Breast epithelium (tissue), 4 donors: ENCODE measurements at places on chromosomes 5 and 9. TPM values are rescaled to one million over a fixed set of nuclear protein-coding genes. Genes with fewer than 3 reads are reported as not detected.

Gene GABRA6
- total RNA-seq: not detected

Gene LMBRD2
- total RNA-seq: 13.1 TPM

Gene TMEM174
- not detected for total RNA-seq

Gene SDHA
- total RNA-seq: 80.6 TPM

Gene ZNF354B
- 29.8 TPM for total RNA-seq

Gene ABO
- 1.1 TPM for total RNA-seq

Gene GAS1
- 48.2 TPM for total RNA-seq

Gene FIBCD1
- total RNA-seq: not detected

Gene PRKAA1
- total RNA-seq: 100 TPM

Gene FBP2
- total RNA-seq: not detected

GRCh38 chr5:134994560-134995156 lies 27.0 kb downstream of the CATSPER3 start:
- H3K36me3 ChIP-seq: no peaks in the 10 kb centered on the region
- H3K4me1 ChIP-seq: no peaks in the 10 kb centered on the region
- DNase-seq: no peak
- H3K27ac ChIP-seq: no peak overlapping the region
- H3K27me3 ChIP-seq: no peaks in the 10 kb centered on the region

- DNase-seq: no peak
- H3K4me3 ChIP-seq: peak overlapping the region; percentile 52
- no peaks in the 10 kb centered on the region for H3K36me3 ChIP-seq
- H3K4me1 ChIP-seq: peaks cover 66% of the 10 kb centered on the region
- no peaks in the 10 kb centered on the region for H3K27me3 ChIP-seq
Measured at GRCh38 chr5:139668064-139668880, 20.1 kb downstream of the CXXC5 start.

DNA sequence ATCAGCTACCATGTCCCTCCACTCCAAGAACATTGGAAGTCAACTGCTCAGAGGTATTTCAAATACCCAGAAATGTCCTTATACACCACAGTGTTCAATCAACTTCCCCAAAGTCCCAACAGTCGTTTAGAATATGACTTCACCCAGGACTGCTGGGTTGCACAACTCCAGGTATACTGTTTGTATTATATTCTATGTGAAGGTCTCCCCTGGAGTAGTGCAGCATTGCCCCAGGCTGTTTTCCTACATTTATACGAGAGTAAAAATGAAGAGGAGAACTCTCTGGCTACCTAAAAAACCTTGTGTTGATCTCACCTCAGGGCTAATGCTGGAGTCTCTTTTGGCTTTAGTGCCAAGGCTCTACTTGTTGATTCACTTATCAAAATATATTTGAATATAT lies 183.6 kb upstream of the MAP3K1 start:
- DNase-seq: no peak
- no peak overlapping the region for H3K4me3 ChIP-seq
- no peaks in the 10 kb centered on the region for H3K4me1 ChIP-seq
- H3K36me3 ChIP-seq: no peaks in the 10 kb centered on the region
- no peak overlapping the region for H3K27ac ChIP-seq
- no peaks in the 10 kb centered on the region for H3K27me3 ChIP-seq

DNA sequence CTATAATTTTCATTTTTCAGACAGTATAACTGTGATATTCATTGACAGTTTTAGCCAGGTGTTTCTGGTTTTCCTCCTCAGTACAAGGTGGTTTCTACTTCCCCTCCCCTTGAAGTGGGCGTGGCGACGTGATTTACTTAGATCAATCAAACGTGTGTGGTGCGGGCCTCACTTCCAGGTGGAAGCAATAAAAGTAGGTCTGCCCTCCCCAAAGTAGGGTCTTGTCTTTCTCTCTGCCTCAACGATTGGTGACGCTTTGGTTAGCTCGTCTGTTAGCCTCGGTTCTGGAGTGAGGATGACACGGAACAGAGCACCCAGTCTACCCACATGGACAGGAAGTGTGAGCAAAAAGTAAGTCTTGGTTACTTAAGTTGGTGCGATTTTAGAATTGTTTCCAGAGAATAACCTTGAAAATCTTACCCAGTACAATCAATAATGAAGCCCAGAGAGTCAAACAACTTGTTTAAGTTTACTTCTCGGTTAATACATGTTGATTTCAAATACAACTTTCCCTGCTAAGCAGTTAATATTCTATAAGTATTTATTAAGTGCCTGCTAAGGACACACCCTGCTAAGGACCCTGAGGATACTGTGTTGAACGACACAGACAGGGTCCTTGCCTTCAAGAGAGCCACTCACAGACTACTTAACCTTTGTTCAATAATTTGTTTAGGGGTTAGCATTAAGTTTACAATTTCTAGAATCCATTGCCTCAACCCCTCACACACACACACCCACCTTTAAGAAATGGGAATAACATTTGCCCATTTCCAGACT lies 48.4 kb downstream of the COX7C start:
- no peaks in the 10 kb centered on the region for H3K4me1 ChIP-seq
- no peaks in the 10 kb centered on the region for H3K36me3 ChIP-seq
- no peaks in the 10 kb centered on the region for H3K27me3 ChIP-seq
- no peak overlapping the region for H3K4me3 ChIP-seq

DNA sequence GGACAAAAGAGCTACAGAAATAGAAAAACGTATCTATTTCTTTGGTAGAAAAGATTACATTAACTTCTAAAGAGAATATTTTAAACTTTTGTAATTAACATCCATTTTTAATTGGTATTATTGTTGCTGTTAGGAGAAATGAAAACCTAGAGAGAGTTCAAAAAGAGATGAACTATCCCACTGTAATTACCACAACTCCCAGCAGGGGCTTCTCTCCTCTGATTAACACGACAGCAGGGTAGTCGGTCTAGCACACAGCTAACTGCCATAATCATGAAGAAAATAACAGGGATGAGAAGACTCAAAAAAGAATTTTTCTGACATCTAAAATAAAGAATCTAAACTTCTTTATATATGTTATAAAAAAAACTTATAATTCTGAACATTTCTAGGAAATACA lies 86.2 kb upstream of the CDH9 start:
- DNase-seq: no peak
- H3K36me3 ChIP-seq: no peaks in the 10 kb centered on the region
- no peaks in the 10 kb centered on the region for H3K4me1 ChIP-seq
- no peaks in the 10 kb centered on the region for H3K27me3 ChIP-seq
- H3K27ac ChIP-seq: no peak overlapping the region
- no peak overlapping the region for H3K4me3 ChIP-seq

DNA sequence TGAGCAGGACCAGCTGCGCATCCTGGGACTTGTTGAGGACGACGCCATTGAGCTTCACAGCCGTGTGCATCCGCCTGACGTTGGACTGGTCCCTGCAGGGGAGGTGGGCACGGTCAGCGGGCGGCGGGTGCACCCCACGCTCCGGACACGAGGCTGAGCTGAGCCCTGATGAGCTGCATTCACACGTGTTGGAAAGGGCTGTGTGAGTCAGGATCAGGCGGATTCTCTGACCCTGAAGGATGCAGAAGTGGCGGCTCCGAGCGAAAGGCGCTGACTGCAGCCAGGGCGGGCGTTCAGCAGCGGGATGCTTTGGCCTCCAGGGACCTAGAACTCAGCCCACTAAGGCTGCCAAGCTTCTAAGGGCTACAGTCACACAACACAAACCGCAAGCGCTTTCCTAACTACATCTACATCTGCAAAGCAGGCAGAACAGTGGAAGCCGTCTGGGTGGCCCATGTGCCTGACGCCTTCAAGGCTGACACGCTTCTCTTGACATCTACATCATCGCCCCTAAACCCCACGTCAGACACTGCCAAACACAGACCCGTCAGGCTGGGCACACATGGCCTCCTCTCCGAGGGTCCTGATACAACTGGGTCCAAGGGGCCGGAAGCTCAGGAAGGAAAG lies 44.9 kb downstream of the NKD2 start:
- H3K27ac ChIP-seq: peak overlapping the region; percentile 31
- no peaks in the 10 kb centered on the region for H3K4me1 ChIP-seq
- no peak overlapping the region for H3K4me3 ChIP-seq

- H3K4me1 ChIP-seq: peaks cover 4% of the 10 kb centered on the region
- no peak overlapping the region for H3K27ac ChIP-seq
- H3K36me3 ChIP-seq: no peaks in the 10 kb centered on the region
- no peak for DNase-seq
- no peak overlapping the region for H3K4me3 ChIP-seq
Measured at GRCh38 chr5:159913048-159913447, 3.2 kb upstream of the ADRA1B start.

GRCh38 chr9:125629446-125629845 lies 77.6 kb downstream of the MAPKAP1 start:
- H3K36me3 ChIP-seq: no peaks in the 10 kb centered on the region
- peaks cover 8% of the 10 kb centered on the region for H3K4me1 ChIP-seq
- H3K27me3 ChIP-seq: no peaks in the 10 kb centered on the region
- no peak for DNase-seq

GRCh38 chr9:133098871-133099270 lies 22.2 kb downstream of the RALGDS start:
- no peak overlapping the region for H3K27ac ChIP-seq
- no peak for DNase-seq
- H3K4me3 ChIP-seq: no peak overlapping the region
- H3K27me3 ChIP-seq: no peaks in the 10 kb centered on the region

DNA sequence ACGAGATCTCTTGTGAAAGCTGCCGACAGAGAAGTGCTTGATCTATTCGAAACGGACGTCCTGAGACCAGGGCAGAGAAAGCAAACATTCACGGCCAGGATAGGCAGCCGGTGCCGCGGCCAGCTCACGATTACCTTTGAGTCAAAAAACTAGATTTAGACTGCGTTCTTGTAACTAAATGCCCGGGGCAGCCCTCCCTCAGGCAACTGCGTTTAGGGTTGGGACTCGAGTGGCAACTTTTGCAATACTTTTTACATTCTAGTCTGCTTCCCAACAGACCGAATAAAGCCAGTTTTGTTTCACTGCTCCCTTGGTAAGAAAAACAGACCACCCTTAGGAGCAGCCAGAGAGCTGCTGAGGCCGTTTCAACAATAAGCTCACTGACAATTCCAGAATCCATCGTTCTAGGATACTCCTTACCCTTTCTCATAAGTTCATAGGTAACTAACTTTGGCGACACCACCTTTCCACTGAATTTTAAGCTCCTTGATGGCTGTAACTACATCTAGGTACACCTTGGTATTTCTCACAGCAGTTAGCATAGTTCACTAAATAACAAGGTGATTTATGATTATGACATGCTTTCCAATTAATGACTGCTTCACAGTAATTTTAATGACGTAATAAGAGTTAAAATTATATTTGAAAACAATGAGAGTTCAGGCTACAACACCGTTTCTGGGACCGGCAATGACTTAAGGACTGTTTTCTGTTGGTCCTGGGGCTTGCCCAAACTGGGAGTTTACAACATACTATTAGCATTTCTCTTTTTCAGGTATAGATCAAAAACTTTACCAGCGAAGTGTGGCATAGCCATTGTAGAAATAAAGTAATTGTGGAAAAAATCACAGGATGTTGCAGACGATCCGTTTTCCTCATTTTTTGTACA lies 899 bp upstream of the RAPGEF6 start:
- H3K4me3 ChIP-seq: peak overlapping the region; percentile 87
- H3K4me1 ChIP-seq: peaks cover 14% of the 10 kb centered on the region
- H3K27me3 ChIP-seq: no peaks in the 10 kb centered on the region
- H3K27ac ChIP-seq: peak overlapping the region; percentile 96
- no peak for DNase-seq

GRCh38 chr9:112869917-112870316 lies 20.8 kb downstream of the SLC46A2 start:
- no peaks in the 10 kb centered on the region for H3K27me3 ChIP-seq
- H3K4me1 ChIP-seq: no peaks in the 10 kb centered on the region
- H3K27ac ChIP-seq: no peak overlapping the region
- H3K36me3 ChIP-seq: no peaks in the 10 kb centered on the region

- no peak overlapping the region for H3K27ac ChIP-seq
- no peaks in the 10 kb centered on the region for H3K36me3 ChIP-seq
- no peaks in the 10 kb centered on the region for H3K4me1 ChIP-seq
Measured at GRCh38 chr5:66351813-66352212, 207.7 kb downstream of the SREK1 start.

GRCh38 chr5:77170-77501 lies 14.8 kb upstream of the PLEKHG4B start:
- H3K36me3 ChIP-seq: no peaks in the 10 kb centered on the region
- H3K27me3 ChIP-seq: peaks cover 2% of the 10 kb centered on the region
- no peaks in the 10 kb centered on the region for H3K4me1 ChIP-seq

GRCh38 chr5:104045987-104046386 lies 483.4 kb upstream of the NUDT12 start:
- no peak overlapping the region for H3K4me3 ChIP-seq
- no peak for DNase-seq
- H3K27me3 ChIP-seq: no peaks in the 10 kb centered on the region
- no peaks in the 10 kb centered on the region for H3K36me3 ChIP-seq
- no peaks in the 10 kb centered on the region for H3K4me1 ChIP-seq
- no peak overlapping the region for H3K27ac ChIP-seq

- no peak for DNase-seq
- H3K27ac ChIP-seq: no peak overlapping the region
- H3K27me3 ChIP-seq: no peaks in the 10 kb centered on the region
Measured at GRCh38 chr5:168893283-168893682, 314.1 kb upstream of the PANK3 start.

DNA sequence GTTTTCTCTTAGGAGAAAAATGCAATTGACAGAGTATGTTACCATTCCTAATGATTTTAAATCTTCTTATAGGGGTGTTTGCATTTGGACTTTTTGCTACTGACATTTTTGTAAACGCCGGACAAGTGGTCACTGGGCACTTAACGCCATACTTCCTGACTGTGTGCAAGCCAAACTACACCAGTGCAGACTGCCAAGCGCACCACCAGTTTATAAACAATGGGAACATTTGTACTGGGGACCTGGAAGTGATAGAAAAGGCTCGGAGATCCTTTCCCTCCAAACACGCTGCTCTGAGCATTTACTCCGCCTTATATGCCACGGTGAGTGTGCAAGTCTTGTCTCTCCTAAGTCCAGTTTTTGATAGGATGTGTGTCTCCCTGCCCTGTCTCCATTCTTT lies 75.7 kb downstream of the BAAT start:
- no peaks in the 10 kb centered on the region for H3K4me1 ChIP-seq
- H3K36me3 ChIP-seq: no peaks in the 10 kb centered on the region
- no peak for DNase-seq
- no peaks in the 10 kb centered on the region for H3K27me3 ChIP-seq
- H3K4me3 ChIP-seq: no peak overlapping the region

GRCh38 chr5:15704397-15704947 lies 204.5 kb downstream of the FBXL7 start:
- no peak overlapping the region for H3K27ac ChIP-seq
- no peak overlapping the region for H3K4me3 ChIP-seq
- H3K27me3 ChIP-seq: no peaks in the 10 kb centered on the region
- H3K36me3 ChIP-seq: no peaks in the 10 kb centered on the region
